MG63 (cell line): ENCODE measurements at places on chromosomes 6 and 20.

GRCh38 chr6:1242446-1242845, 69.5 kb upstream of the FOXQ1 start:
- no peak for DNase-seq

GRCh38 chr6:113425977-113426660, 431.0 kb upstream of the MARCKS start:
- DNase-seq: no peak

GRCh38 chr20:52242237-52243230, 51.0 kb upstream of the ZFP64 start:
- DNase-seq: no peak

GRCh38 chr6:15596186-15596896, 66.5 kb downstream of the DTNBP1 start:
- DNase-seq: no peak
